ENCODE measurements at places on chromosomes 2 and 18.

- H3K27ac ChIP-seq: no peak overlapping the region
- H3K36me3 ChIP-seq: no peaks in the 10 kb centered on the region
- H3K4me3 ChIP-seq: no peak overlapping the region
- H3K4me1 ChIP-seq: peaks cover 3% of the 10 kb centered on the region
These were observed 177.4 kb downstream of the SMAD2 start for GRCh38 chr18:47752796-47753645.

- H3K4me3 ChIP-seq: no peak overlapping the region
- no peaks in the 10 kb centered on the region for H3K36me3 ChIP-seq
- no peaks in the 10 kb centered on the region for H3K4me1 ChIP-seq
- H3K27ac ChIP-seq: no peak overlapping the region
These were observed 23.1 kb upstream of the INSIG2 start for GRCh38 chr2:118065015-118065706.

DNA sequence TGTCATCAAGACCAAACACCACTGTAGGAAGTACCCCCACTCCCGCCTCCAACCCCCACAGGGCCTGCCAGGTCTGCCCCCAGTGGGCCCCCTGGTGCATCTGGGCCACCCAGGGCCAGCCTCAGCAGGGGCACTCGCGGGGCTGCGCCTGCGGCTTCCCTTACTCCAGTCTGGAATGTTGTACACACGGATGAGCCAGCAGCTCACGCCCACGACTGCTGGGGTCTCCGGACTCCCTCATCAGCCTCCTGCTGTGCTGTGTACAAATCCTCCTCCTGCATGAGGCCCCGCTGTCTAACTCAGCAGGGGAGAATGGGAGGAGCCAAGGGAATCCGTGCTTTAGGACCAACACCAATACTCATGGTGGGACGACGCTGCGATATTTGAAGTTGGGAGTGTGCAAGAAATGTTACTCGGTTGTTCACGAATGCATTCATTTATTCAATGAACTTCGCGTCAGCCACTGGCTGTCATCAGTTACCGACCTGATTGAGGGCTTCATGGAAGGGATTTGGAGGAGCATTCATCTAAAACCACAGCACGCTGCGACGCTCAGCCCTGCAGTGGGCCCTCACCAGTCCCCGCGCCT, 654 bp upstream of the ASB1 start:
- no peaks in the 10 kb centered on the region for H3K27me3 ChIP-seq
- peak; percentile 68 for DNase-seq
- H3K4me3 ChIP-seq: peak overlapping the region; percentile 90
- peak overlapping the region; percentile 97 for H3K27ac ChIP-seq

- H3K27ac ChIP-seq: peak overlapping the region; percentile 56
- peak overlapping the region; percentile 3 for H3K4me3 ChIP-seq
- H3K27me3 ChIP-seq: no peaks in the 10 kb centered on the region
- H3K36me3 ChIP-seq: peaks cover 10% of the 10 kb centered on the region
- DNase-seq: no peak
These were observed 230.0 kb upstream of the RASGRP3 start for GRCh38 chr2:33246432-33246831.

GRCh38 chr2:23944527-23944926, 4.3 kb downstream of the UBXN2A start:
- DNase-seq: no peak
- H3K27ac ChIP-seq: no peak overlapping the region
- H3K27me3 ChIP-seq: no peaks in the 10 kb centered on the region

GRCh38 chr2:38823386-38823785, 45.4 kb downstream of the GEMIN6 start:
- no peaks in the 10 kb centered on the region for H3K27me3 ChIP-seq
- H3K4me1 ChIP-seq: no peaks in the 10 kb centered on the region
- no peak for DNase-seq
- H3K27ac ChIP-seq: no peak overlapping the region
- no peak overlapping the region for H3K4me3 ChIP-seq

DNA sequence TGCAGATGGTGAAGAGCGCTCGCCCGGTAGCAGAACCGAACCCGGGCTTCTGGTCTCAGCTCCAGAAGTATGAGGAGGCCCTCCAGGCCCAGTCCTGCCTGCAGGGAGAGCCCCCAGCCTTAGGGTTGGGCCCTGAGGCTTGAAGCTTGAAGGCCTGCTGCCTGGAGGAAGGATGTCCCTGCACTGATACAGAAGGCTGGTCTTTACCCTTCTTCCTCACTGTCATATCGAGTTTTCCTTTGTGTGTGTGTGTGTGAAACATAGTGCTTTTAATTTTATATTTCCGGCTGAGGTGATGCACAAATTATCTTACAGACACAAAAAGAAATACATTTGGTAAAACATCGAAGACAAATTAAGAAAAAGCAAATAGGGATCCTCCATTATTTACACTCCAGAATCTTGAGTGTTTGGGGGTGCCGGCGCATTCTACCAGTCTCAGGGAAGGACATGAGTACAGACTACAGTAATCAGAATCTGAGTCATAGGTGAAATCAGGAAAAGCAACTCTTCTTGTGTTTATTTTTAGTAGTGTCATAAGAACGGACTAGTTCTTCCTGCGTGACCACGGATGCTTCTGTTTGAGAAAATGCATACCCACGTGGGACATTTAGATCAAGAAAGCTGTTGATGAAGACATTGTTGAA, 1.3 kb downstream of the DUSP28 start:
- H3K4me1 ChIP-seq: peaks cover 35% of the 10 kb centered on the region
- H3K36me3 ChIP-seq: no peaks in the 10 kb centered on the region
- peak overlapping the region; percentile 76 for H3K27ac ChIP-seq
- no peaks in the 10 kb centered on the region for H3K27me3 ChIP-seq
- peak overlapping the region; percentile 72 for H3K4me3 ChIP-seq

GRCh38 chr18:14097761-14098160, 34.5 kb downstream of the ZNF519 start:
- H3K4me3 ChIP-seq: no peak overlapping the region
- no peaks in the 10 kb centered on the region for H3K27me3 ChIP-seq
- no peak for DNase-seq
- H3K36me3 ChIP-seq: no peaks in the 10 kb centered on the region

DNA sequence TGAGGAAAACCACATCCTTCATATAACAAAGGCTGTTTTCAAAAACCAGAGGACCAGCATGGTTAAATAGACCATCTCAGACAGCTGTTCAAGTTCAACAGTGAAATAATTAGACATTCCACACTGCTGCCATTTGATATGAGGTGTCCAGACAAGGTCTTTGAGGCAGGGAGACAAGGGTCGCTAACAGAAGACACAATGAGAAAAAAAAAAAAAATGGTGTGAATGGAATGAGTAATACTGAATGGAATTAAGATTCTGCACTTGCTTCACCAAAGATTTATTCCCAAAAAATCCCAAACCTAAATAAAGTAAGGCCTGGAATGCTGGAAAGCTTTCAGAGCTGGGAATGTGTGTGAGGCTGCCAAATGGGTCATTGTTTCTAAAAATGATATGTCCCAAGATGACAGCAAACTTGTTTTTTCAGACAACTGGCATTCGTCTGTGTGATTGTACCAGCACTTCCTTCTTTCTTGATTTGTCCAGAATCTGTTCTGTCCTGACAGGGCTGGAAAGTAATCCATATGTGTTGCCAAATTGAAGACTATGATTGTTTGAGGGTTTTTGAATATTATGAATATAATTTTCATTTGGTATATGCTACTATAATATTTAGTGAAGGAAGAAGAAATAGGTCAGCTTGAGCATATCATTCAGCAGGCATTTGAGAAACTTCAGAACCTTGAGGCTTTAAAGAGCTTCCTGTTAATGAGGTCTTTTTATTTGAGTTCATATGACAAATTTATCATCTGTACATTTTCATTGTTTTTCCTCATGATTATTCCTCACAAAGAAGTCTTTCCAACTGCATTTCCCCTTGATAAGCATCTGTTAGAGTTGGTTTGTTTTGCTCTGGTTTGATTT, 85.2 kb upstream of the ITGA4 start:
- no peaks in the 10 kb centered on the region for H3K27me3 ChIP-seq
- H3K27ac ChIP-seq: no peak overlapping the region
- H3K4me3 ChIP-seq: no peak overlapping the region
- DNase-seq: no peak
- no peaks in the 10 kb centered on the region for H3K4me1 ChIP-seq

DNA sequence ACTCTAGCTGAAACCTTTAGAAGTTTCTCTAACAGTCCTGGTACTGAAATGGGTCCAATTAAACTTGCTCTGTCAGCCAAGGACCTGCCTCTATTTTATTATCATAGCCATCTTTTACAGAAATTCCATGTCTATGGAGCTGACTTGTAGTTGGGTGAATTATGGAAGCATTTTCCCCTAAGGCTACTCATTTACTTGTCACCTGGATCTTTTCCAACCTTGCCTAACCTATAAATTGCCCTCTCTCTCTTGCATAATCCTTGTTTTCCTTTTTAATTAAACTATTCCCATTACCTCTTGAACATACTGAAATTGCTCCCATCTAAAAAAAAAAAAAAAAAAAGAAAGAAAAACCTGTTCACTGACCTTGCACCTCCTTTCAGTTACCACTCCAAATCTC, 74.6 kb upstream of the DOK6 start:
- no peak for DNase-seq
- no peak overlapping the region for H3K27ac ChIP-seq
- H3K4me1 ChIP-seq: no peaks in the 10 kb centered on the region
- H3K4me3 ChIP-seq: no peak overlapping the region
- H3K36me3 ChIP-seq: no peaks in the 10 kb centered on the region

DNA sequence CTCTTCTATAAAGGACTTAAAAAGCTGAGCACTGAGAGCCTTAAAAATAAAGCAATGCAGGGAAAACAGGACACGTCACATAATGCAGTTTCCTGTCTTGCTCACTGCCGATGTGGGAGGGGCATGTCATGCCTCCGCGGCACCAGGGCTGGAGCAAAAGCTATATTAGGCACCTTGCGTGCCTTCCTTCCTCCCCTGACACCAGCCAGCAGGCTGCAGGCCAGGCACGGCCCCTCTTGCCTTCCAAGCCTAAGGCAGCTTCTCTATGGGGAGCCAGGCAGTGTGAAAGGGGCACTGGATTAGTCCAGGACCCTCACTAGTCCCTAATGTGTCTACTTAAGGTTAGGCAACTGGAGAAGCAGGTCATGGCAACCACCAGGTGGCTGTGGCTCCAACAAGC, 26.3 kb downstream of the MRPL35 start:
- DNase-seq: peak; percentile 79
- H3K4me3 ChIP-seq: no peak overlapping the region
- peak overlapping the region; percentile 93 for H3K27ac ChIP-seq
- no peaks in the 10 kb centered on the region for H3K27me3 ChIP-seq
- H3K36me3 ChIP-seq: no peaks in the 10 kb centered on the region
